ENCODE measurements at places on chromosomes 3 and 15. TPM values are rescaled to one million over a fixed set of nuclear protein-coding genes. Genes with fewer than 3 reads are reported as not detected.

CCDC54 gene
- not detected for total RNA-seq

TNNC1 gene
- not detected for total RNA-seq

ITGA11 gene
- total RNA-seq = 30.9 TPM

OR5K4 gene
- not detected for total RNA-seq

CLRN1 gene
- total RNA-seq = not detected

NANOGP8 gene
- total RNA-seq = not detected

FAM81A gene
- total RNA-seq = 0.97 TPM

ULK3 gene
- total RNA-seq = 12.8 TPM

A4GNT gene
- not detected for total RNA-seq

ZNF80 gene
- not detected for total RNA-seq

SLC38A3 gene
- total RNA-seq = not detected

DLL4 gene
- 0.54 TPM for total RNA-seq

FES gene
- total RNA-seq = 15.0 TPM

SERINC4 gene
- total RNA-seq = not detected

C2CD4B gene
- total RNA-seq = 3.4 TPM

IQSEC1 gene
- total RNA-seq = 14.3 TPM

SI gene
- total RNA-seq = not detected

SAMD7 gene
- total RNA-seq = not detected

GCSAM gene
- total RNA-seq = not detected

PRICKLE2 gene
- 13.7 TPM for total RNA-seq

UROC1 gene
- not detected for total RNA-seq

GOLGA8O gene
- 0.18 TPM for total RNA-seq

TPRG1 gene
- total RNA-seq = 5.8 TPM

SCAANT1 gene
- not detected for total RNA-seq

ISL2 gene
- 0.49 TPM for total RNA-seq

All from cardiac atrium fibroblast (primary cell).